ENCODE measurements at places on chromosomes 6 and 20. TPM values are rescaled to one million over a fixed set of nuclear protein-coding genes. Genes with fewer than 3 reads are reported as not detected.

PGC gene
- not detected for total RNA-seq

PPP1R18 gene
- total RNA-seq = 33.6 TPM

ASIP gene
- total RNA-seq = not detected

GJA1 gene
- total RNA-seq = 363 TPM

COL11A2 gene
- total RNA-seq = under 0.01 TPM

HLA-F gene
- total RNA-seq = 10.5 TPM

MACROD2 gene
- under 0.01 TPM for total RNA-seq

PACSIN1 gene
- total RNA-seq = not detected

EPPIN gene
- total RNA-seq = not detected

HFE gene
- total RNA-seq = 1.7 TPM

SLC32A1 gene
- total RNA-seq = not detected

TAAR8 gene
- not detected for total RNA-seq

ADAT2 gene
- 3.6 TPM for total RNA-seq

OTOR gene
- total RNA-seq = not detected

SLC25A27 gene
- 0.22 TPM for total RNA-seq

Data from lung microvascular endothelial cell (primary cell).